Calu3 (cell line): ENCODE measurements at places on chromosomes 11 and 22. TPM values are rescaled to one million over a fixed set of nuclear protein-coding genes. Genes with fewer than 3 reads are reported as not detected.

DNA sequence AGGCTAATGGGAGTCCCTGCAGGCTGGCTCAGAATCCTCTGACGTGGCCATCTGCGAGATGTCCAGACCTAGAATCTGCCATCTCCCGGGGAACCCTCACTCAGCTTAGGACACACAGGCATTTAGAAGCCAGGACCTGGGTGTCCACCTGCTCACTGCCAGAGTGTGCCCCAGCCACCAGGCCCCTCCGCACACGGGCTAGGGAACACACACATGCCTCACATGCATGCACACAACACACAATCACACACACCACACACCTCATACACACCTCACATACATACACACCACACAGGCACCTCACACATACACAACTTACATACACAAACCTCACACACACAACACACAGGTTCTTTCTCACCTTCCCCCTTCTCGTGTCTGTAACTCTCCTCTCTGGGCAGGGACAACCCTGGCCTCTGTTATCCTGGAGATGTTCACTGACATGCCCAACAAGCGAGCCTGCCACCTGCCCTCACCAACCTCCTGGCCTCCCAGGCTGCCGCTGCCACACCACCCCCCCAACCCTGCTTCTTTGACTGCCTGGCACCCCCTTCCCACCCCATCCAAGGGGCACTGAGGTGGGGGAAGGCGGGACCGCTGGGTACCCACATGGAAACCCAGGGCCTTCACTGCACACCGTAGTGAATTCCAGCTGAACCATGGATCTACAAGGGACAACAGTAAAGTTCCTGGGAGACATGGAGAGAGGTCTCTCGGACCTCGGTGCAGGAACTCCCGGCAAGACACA, 38.1 kb downstream of the GNB1L start:
- no peak for DNase-seq
- no peak overlapping the region for H3K27ac ChIP-seq
- H3K4me3 ChIP-seq, result no peak overlapping the region
- no peaks in the 10 kb centered on the region for H3K27me3 ChIP-seq

- DNase-seq, result no peak
- H3K4me3 ChIP-seq, result no peak overlapping the region
- no peaks in the 10 kb centered on the region for H3K27me3 ChIP-seq
- H3K36me3 ChIP-seq, result no peaks in the 10 kb centered on the region
- H3K4me1 ChIP-seq, result peaks cover 25% of the 10 kb centered on the region
Observed at GRCh38 chr22:17957693-17958092, 66.7 kb downstream of the MICAL3 start.

DNA sequence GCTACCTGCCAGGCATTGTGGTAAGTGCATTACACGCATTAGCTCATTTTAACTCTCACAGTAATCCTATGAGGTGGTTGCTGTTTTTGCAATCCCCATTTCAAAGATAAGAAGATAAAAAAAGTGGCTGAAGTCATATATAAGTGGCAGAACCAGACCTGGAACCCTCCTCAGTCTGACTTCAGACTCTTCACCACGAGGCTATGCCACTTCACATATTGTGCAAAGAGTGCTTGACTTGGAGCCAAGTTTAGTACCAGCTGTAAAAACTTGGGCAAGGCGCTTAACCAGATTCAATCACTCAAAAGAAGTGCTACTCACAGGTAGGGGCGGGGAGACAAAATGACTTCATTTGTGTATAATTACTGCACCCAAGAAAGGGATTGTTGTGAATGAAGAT, 15.3 kb downstream of the BPIFC start:
- no peaks in the 10 kb centered on the region for H3K36me3 ChIP-seq
- H3K4me3 ChIP-seq, result no peak overlapping the region
- H3K27ac ChIP-seq, result no peak overlapping the region
- no peak for DNase-seq
- peaks cover 67% of the 10 kb centered on the region for H3K27me3 ChIP-seq

DNA sequence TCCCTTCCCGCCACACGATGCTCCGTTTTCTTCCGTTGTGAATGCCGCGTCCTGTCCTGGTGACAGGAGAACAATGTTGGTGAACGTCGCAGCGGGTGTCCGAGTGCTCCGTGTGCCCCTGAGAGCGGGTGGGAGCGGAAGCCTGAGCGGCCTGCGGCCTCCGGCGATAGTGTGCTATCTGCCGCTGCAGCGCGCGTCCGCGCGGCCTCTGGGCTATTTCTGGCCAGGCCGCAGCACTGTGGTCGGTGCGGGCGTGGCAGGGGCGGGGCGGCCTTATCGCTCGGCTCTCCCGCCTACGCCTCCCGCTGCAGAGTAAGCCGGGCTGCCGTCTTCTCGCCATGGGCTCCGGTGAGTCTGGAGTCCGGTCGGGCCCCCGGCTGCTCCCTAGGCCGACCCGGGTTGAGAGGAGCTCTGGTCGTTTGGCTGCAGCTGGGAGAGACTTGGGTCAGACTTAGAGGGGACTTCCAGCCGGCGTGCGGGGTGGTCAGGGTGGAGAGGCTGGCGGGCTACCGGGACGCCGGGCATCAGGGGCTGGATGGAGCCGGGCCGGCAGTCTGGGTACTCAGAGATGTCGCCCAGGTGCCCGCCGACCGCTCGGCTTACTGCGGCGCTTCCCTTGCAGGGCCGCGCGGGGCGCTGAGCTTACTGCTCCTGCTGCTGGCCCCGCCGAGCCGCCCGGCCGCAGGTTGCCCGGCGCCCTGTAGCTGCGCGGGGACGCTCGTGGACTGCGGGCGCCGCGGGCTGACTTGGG, at the start of gene GP1BB:
GP1BB (plus strand) TSS at position 308 of the 751 bp plus-strand sequence; CDS start at position 339, 31 bp downstream.
- H3K4me1 ChIP-seq, result peaks cover 9% of the 10 kb centered on the region
- DNase-seq, result peak; percentile 60
- H3K36me3 ChIP-seq, result peaks cover 24% of the 10 kb centered on the region
- peaks cover 95% of the 10 kb centered on the region for H3K27me3 ChIP-seq

DNA sequence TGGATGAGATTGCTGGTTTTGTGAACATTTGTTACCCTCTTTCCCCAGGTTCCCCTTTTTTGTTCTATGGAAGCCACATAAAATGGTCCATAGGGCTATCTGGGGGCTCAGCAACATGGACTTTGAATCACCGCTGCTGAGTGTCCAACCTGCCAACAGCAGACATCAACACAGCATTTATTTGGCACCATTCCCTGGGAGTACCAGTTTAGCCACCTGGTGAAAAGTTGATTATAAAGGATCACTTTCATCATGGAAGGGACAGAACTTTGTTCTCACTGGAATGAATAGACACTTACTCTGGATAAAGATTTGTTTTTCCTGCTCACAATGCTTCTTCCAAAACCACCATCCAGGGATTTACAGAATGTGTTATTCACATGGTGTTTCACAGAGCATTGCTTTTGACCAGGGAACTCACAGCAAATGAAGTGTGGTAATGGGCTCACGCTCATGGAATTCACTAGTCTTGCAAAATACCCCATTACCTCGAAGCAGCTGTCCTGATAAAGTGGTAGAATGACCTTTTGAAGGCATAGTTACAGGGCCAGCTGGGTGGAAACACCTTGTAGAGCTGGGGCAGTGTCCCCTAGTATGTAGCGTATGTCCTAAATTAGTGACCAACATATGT, 43.9 kb downstream of the ADM start:
- no peak overlapping the region for H3K27ac ChIP-seq
- DNase-seq, result peak; percentile 33

- no peak overlapping the region for H3K4me3 ChIP-seq
- no peaks in the 10 kb centered on the region for H3K36me3 ChIP-seq
Observed at GRCh38 chr22:37098976-37099591, 10.4 kb downstream of the TMPRSS6 start.

The KIRREL3 gene
- 0.15 and 0.26 TPM in 2 replicates for total RNA-seq

DNA sequence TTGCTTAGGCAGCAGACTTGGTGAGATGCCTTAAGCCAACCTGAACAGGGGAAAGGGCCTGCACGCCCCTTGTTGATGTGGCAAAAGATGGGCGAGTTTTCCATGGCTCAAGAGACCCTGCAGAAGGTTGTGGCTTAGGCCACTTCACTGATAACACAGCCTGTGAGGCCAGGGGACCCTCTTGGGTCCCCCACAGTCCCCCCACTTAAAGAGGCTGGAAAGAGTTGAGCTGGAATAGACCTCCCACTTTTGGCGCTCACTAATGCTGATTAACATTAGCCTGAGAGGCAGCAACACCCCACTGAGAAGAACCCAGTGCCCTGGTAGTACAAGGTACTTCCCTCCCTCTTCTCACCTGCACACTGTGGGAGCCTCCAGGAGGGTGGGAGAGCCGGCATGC, 107.5 kb downstream of the TRIM29 start:
- DNase-seq, result no peak
- peaks cover 86% of the 10 kb centered on the region for H3K27me3 ChIP-seq

DNA sequence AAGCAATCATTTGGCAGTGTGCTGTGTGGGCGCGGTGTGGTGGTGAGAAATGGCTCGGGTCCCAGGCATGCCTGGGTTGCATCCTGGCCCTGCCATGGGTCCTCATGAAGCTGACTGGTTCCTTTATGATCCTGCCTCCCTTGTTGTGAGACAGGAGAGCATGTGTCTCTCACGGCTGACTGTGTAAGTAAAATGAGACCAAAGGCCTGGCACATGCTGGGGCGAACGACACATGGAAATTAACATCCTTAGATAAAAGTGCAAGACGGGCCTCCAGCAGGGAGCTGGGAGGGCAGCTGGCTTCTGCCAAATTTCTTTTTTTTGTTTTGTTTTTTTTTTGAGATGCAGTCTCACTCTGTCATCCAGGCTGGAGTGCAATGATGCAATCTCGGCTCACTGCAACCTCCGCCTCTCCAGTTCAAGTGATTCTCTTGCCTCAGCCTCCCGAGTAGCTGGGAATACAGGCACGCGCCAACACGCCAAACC, 9.4 kb upstream of the FBLN1 start:
- H3K27me3 ChIP-seq, result peaks cover 20% of the 10 kb centered on the region
- no peak overlapping the region for H3K4me3 ChIP-seq
- no peak for DNase-seq
- no peaks in the 10 kb centered on the region for H3K36me3 ChIP-seq
- no peak overlapping the region for H3K27ac ChIP-seq

The ALKBH3 gene
- total RNA-seq, result 19.1 and 32.0 TPM in 2 replicates

DNA sequence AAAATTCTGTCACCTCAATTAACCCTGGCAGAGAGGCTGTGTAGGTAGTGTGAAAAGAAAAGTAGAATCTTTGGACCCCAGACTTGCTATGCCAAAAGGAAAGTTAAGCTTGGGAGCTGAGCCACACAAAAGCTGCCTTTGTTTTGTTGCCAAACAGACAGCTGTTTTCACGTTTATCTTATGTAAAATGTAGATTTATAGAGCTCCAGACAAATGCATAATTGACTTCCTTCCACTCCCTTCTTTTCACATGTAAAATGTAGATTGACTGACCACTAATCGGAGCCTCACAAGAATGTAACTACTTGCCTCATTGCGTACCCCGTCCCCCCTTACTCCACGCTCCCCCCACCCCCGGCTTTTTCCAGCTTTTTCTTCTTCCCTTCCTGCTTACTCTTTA, 2302.2 kb upstream of the RAG2 start:
- no peaks in the 10 kb centered on the region for H3K27me3 ChIP-seq
- no peak overlapping the region for H3K27ac ChIP-seq
- no peaks in the 10 kb centered on the region for H3K36me3 ChIP-seq
- no peaks in the 10 kb centered on the region for H3K4me1 ChIP-seq
- DNase-seq, result no peak

GRCh38 chr11:34268906-34269430, 88.8 kb downstream of the ABTB2 start:
- no peak for DNase-seq
- H3K4me1 ChIP-seq, result peaks cover 30% of the 10 kb centered on the region

GRCh38 chr11:129842138-129842537, 26.5 kb downstream of the TMEM45B start:
- H3K27me3 ChIP-seq, result no peaks in the 10 kb centered on the region
- H3K36me3 ChIP-seq, result peaks cover 8% of the 10 kb centered on the region
- DNase-seq, result no peak
- H3K4me3 ChIP-seq, result no peak overlapping the region
- peaks cover 66% of the 10 kb centered on the region for H3K4me1 ChIP-seq

GRCh38 chr11:118521892-118522311, 5.4 kb upstream of the TTC36 start:
- no peak for DNase-seq
- H3K27ac ChIP-seq, result no peak overlapping the region
- H3K27me3 ChIP-seq, result no peaks in the 10 kb centered on the region
- H3K36me3 ChIP-seq, result peaks cover 39% of the 10 kb centered on the region

The TSSK2 gene
- not detected in 2 replicates for total RNA-seq

- H3K27me3 ChIP-seq, result peaks cover 4% of the 10 kb centered on the region
- H3K4me1 ChIP-seq, result peaks cover 29% of the 10 kb centered on the region
- no peak overlapping the region for H3K4me3 ChIP-seq
- DNase-seq, result no peak
- peaks cover 3% of the 10 kb centered on the region for H3K36me3 ChIP-seq
Observed at GRCh38 chr22:38018938-38019827, 34.8 kb upstream of the SOX10 start.

DNA sequence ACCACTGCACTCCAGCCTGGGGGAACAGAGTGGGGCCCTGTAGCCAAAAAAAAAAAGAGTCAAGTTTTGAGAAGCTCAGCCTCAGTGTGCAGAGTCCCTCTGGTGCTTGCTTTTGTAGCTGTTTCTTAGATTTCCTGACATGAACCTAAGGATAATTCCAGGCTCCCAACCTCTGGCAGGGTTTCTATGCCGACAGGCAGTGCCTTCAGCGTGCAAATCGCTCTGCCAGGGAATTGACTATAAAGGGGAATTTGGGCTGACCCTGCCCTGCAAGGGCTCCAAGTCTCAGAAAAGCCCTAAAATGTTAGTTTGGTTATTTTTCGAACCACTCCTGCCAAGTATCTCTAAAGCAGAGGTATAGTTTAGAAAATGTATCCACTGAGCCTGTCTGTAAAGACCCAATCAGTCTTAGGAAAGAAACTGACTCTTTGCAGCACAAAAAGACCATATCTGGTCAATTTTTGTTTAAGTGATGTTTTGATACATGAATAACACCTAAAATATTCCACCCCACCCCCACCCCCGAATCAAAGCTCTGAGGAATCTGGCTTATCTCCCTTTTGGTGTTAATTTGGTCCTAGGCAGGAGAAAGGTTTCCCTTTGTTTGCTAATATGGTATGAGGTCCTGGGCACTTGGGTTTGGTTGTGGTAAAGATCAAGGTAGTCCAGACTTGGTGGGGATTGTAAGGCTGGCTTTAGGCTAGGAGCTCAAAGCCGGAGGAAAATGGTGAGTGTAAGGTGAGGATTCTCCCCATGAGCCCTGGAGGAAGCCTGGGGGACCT, 49.7 kb downstream of the ANO1 start:
- H3K36me3 ChIP-seq, result no peaks in the 10 kb centered on the region
- H3K4me3 ChIP-seq, result no peak overlapping the region

- peaks cover 29% of the 10 kb centered on the region for H3K36me3 ChIP-seq
- H3K4me1 ChIP-seq, result no peaks in the 10 kb centered on the region
- H3K27me3 ChIP-seq, result no peaks in the 10 kb centered on the region
- H3K4me3 ChIP-seq, result no peak overlapping the region
- no peak overlapping the region for H3K27ac ChIP-seq
Observed at GRCh38 chr22:20741634-20742581, 32.0 kb upstream of the SERPIND1 start.

DNA sequence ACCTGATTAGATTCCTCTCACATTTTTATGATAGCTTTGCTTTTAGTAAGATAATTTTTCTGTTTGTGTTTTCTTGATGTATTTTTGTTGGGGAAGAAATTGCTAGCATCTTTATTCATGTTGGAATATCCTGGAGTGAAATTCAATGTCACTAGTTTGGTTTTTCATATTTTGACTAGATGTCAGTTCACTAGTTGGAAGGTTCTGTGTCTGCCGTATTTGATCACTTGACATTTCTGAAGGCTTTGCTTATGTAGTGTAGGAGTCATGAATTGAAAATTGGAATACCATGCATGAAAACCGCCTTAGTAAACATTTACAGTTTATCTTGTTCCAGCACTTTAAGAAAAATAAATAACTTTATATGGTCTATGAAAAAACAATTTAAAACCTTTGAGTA, 348.4 kb downstream of the AASDHPPT start:
- H3K27ac ChIP-seq, result no peak overlapping the region
- no peaks in the 10 kb centered on the region for H3K4me1 ChIP-seq
- no peak overlapping the region for H3K4me3 ChIP-seq
- H3K27me3 ChIP-seq, result no peaks in the 10 kb centered on the region
- H3K36me3 ChIP-seq, result no peaks in the 10 kb centered on the region
